ENCODE measurements at places on chromosomes 6 and 20.

- ATAC-seq = no peak
Observed at GRCh38 chr6:166954118-166954713, 2.1 kb downstream of the RNASET2 start.

DNA sequence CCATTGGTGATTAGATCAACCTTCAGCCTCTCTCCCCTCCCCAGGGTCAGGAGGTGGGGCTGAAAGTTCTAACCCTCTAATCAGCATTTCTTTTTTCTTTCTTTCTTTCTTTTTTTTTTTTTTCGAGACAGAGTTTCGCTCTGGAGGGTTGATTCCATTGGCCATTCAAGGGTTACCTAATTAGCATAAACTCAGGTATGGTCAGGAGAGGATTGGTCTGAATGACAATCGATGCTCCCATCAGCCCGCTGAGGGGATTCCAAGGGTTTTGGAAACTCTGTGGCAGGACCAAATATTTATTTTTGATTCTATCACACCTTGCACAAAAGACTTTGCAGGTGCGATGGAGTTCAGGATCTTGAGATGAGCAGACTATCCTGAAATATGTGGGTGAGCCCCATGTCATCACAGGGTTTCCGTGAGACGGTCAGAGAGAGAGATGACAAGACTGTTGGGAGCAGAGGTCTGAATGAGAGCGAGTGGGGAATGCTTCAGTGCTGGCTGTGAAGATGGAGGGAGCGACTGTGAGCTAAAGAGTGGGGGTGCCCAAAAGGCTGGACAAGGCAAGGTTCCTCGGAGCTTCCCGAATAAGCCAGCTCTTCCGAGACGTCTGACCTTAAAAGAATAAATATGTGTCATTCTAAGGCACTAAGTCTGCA is 107.1 kb downstream of the BMP7 start:
- ATAC-seq = no peak

GRCh38 chr6:96116674-96117073 is 100.9 kb downstream of the FUT9 start:
- ATAC-seq = no peak

DNA sequence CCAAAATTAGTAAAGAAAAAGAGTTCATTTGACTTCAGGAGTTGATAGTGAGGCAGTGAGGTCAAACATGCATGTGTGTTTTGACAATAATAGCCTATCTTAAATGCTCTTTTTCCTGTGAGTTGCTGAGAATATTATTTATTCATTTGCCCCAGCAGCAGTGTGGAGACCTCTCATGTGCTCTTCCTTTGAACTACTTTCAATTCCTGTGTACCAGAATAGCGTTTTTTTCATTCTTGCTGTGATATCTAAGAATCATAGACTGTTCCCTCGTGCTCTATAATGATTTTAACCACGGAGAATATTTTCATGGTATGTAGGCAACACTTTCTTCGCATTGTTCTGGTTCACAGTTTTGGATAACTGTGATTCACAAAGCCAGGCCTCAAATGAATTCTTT is 5.2 kb downstream of the CDYL start:
- ATAC-seq = no peak

- ATAC-seq = no peak
Observed at GRCh38 chr6:21448485-21449109, 145.0 kb upstream of the SOX4 start.

- no peak for ATAC-seq
Observed at GRCh38 chr6:53227847-53228246, 79.2 kb upstream of the GCM1 start.

DNA sequence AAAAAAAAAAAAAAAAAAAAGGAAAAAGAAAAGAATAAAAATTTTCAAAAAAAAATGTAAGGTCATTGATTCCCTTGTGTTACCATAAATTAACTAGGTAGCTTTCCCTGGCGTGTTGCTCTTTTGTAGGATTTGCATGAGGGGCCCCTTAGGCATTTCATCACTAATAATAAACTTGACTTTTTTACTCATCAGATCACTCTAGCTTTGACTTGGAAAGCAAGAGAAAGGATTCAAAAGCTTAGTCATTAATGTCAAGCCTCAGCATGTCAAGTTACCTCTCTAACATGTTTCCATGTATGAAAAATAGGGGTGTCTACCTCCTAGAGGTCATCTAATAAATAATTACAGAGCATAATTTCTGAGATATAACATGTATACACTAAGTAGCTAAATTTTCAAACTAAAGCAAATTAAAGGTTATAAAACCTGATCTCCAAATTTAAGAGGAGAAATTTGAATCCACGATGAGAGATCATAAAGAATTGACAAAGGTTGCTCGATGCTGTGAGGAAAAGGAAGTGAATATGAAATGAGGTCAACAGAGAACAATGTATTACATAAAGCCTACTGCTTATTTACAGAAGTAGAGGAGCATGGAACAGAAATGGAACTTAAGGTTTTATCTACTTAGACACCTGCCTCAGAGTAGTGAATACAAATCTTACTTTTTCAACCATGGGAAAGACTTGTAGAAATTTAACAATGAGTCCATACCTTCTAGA is 86.8 kb downstream of the ARHGAP18 start:
- ATAC-seq = no peak

GRCh38 chr20:51826372-51826771 is 24.1 kb upstream of the SALL4 start:
- no peak for ATAC-seq

DNA sequence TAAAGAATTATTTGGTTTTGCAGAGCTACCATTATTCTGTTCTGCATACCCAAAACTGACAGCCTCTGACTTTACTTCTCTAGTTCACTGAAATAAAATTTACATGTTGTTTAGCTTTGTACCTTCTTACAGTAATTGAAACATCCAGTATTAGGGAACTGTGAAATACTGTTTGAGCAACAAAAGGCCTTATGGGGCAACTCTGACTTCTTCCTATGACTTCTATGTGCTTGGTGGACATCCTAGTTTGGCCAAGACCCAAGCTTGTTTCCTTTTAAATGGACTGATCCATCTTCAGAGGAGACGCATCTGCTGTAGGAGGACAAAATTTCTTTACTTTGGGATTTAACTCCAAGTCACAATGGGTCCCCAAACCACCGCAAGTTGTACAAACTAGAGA is 44.7 kb downstream of the NR2E1 start:
- ATAC-seq = no peak

DNA sequence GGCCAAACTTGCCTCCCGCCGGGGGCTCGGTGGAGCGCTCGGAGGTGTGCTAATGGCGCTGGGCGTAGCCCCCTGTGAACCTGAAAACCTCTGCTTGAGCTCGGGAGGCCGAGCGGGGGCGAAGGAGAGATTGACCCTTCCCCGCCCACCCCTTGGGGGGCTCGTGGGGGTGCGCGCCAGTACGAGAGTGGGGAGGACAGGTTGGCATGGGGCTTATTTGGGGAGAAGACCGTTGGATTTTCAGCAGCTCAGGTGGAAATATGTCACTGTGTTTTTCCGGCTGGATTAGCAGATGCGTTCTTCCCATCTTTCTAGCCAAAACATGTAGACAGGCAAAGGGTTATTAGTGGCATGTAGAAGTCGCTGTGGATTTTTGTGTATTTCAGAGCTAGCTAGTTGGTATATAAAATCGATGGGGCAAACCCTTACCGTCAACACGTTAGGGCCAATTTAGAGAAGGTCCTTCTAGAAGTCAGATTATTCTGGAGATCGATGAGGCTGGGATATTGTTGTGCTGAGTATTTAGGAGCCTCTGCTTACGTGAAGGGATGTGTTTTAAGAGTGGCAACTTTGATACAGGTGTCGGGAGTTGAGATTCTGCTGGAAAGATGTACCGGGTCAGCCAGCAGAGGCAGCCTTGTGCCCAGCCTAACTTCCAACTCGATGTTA is 525 bp downstream of the NCOA7 start:
- ATAC-seq = no peak

DNA sequence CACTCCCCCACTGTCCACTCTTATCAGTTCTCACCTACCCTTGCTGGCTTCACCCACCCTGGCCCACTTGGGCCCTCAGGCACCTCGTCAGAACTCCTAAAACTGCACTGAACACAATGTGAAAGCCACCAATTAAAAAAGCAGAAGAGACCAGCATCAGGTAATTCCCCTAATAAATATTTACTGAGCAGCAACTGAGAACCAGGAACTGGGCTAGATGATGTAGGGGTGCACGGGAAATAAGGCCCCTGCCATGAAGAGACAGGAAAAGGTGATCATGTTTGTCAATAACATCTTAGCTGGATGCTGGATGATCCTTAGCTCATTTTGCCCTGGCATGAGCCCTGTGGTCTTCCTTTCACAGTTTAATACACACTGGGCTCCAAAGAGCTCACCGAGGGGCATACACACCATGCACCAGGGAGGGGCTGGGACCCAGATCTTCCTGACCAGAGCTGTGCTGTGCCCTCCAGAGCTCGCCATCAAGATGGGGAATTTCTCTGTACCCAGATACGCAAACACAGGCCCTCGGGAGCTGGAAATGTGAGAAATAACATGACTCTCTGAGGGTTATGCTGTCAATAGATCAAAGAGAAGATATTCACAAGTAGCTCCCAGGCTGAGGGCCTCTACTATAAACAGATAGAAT is 113.6 kb upstream of the SLC22A16 start:
- no peak for ATAC-seq

Measured in gastroesophageal sphincter (tissue), 4 donors.